ENCODE measurements at places on chromosomes 7 and 10.

- no peak for DNase-seq
Measured at GRCh38 chr7:105853931-105854419, 22.4 kb downstream of the ATXN7L1 start.

- DNase-seq = no peak
Measured at GRCh38 chr10:132508581-132509443, 28.8 kb upstream of the INPP5A start.

DNA sequence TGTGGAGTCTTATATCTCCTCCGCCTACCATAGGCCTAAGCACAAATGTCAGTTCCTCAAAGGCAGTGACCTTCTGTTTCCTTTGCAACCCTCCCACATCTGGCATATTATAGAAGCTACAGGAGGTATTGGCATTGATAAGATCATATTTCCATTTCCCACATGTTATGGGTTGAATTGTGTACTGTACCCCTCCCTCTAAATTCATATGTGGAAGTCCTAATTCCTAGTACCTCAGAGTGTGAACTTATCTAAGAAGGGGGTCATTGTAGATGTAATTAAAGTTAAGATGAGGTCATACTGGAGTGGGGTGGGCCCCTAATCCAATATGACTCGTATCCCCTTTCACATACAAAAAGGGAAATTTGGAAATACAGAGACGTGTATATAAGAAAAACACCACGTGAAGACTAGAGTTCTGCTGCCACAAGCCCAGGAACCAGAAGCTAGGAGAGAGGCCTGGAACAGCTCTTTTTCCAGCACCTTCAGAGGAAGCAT, 6.1 kb upstream of the LAMB4 start:
- DNase-seq = no peak

- DNase-seq = no peak
Measured at GRCh38 chr7:120370954-120371353, 98.0 kb downstream of the KCND2 start.

GRCh38 chr10:109765838-109766237, 157.5 kb downstream of the XPNPEP1 start:
- DNase-seq = no peak

GRCh38 chr7:44307905-44308595, 17.3 kb downstream of the CAMK2B start:
- DNase-seq = no peak

GRCh38 chr7:26862834-26863233, 1.6 kb downstream of the SKAP2 start:
- DNase-seq = no peak

- no peak for DNase-seq
Measured at GRCh38 chr7:98130959-98131358, 24.3 kb downstream of the LMTK2 start.

DNA sequence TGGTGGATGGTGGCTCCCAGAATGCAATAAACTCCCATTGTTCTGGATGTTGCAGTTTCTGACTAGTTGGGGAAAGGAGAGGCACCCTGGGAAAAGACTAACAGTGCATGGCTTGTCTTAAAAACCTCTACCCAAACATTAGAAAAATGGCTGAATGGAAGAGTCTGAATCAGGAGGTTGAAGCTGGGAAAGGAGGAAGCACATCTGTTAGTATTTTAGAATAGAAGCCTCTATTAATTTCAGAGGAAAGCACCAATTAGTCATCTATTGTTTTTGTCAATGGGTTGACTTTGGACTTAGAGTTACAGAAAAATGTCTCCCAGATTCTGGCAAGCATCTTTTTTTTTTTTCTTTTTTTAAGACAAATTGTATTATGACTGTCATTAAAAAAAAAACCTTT, 56.1 kb upstream of the ELMO1 start:
- DNase-seq = no peak

DNA sequence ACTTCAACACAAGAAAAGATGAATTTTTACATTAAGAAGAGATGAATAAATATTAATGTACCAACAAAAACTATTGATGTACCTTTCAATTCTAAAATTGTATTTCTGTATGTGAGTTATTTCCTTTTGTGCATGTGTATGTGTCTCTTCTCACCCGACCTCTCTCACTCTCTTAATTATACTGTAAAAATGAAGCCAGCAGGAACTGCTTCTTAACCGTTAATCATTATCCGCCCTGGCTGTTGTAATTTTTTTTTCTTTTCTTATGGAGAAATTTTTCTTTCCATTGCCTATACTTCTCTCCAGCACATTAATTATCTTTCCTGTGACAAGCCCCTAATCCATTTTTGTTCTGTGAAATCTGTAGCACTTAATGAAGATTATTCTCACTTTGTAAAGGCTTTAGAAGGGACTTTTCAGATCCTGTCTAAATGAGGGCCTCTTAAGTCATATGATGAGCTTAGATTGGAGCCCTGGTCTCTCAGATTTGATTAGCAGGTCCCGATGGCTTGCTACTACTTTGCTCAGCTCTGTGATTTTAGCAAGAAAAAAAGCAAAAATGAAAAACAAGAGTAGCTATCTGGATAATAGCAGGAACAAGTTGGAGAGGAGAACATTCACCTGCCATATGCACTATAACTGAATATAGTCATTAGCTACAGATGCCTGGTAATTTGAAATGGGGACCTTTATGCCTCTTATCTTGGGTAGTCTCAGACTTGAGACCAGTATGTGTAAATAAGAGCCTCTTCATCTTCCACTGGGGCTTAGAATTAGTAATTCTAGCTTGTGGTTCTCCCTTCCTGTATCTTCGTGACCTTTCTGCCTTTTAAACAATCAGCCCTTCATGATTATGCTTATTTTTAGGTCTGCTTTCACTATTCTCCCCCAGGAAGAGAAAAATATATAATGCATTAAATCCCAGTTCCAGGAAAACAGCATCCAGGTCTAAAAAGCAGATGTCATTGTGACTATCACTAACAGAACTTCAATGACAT, 80.0 kb upstream of the COL1A2 start:
- DNase-seq = no peak

GRCh38 chr10:110915035-110915434, 3.9 kb downstream of the BBIP1 start:
- DNase-seq = no peak

DNA sequence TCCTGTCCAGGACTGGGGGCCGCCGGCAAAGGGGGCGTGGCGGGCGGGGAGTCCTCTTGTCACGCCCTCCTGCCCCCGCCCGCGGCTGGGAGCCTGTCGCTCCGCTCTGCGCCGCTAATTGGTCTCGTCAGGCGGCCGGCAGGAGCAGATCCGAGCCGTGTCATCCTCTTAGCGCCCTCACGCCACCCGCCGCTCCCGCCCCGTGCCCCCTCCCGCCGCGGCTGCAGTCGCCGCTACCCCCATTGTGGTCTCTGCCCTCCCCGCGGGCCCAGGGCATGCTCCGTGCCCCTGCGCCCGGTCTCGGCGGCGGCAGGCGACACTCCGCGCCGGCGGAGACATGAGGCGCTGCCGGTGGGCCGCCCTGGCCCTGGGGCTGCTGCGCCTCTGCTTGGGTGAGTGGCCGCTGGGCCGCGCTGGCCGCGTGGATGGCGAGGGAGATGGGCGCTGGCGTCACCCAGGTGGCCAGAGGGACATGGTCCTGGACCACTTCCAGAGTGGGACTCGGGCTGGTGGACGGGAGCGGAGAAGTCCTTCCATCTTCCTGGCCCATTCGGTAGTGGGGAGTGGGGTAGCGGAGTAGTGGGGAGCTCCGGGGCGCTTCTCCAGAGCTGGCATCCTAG, at the start of gene CDHR1:
CDHR1 (plus strand) TSS at position 114 of the 620 bp plus-strand sequence; CDS start at position 338, 224 bp downstream.
- DNase-seq = peak; percentile 62

DNA sequence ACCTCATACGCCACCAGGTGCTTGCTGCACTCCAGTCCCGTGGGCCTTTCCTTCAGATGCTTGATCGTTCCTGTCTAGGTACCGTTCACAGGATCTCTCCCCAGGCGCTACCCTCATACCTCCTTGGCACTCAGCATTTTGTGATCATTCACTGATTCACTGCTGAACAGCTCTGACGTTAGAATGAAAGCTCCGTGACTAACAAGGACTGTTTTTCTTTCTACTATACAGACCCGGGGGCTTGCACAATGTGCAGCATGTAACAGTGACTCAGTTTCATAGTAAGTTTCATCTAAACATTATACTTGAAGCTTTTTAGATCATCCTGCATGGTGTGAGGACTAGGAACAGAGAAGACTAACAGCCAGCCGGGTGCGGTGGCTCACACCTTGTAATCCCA, 20.6 kb downstream of the KIN start:
- DNase-seq = no peak

DNA sequence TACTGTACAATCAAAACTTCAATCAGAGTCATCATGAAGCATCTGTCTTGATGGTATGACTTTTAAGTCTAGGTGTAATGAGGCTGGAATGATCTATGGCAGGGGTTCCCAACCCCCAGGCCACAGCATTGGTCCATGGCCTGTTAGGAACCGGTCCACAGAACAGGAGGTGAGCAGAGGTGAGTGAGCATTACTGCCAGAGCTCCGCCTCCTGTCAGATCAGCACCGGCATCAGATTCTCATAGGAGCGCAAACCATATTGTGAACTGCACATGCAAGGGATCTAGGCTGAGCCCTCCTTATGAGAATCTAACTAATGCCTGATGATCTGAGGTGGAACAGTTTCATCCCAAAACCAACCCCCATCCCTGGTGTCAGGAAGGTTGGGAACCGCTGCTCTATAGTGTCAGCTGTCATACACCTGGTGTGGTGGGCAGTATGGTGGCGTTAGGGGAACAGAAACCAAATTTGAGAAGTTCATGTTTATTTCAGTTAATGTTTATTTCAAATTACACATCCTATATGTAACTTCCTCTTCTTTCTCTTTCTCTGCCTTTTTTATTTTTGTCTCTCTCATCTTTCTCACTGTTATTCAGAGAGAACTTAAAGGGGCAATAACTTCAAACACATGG, 432.6 kb downstream of the TNS3 start:
- DNase-seq = no peak

DNA sequence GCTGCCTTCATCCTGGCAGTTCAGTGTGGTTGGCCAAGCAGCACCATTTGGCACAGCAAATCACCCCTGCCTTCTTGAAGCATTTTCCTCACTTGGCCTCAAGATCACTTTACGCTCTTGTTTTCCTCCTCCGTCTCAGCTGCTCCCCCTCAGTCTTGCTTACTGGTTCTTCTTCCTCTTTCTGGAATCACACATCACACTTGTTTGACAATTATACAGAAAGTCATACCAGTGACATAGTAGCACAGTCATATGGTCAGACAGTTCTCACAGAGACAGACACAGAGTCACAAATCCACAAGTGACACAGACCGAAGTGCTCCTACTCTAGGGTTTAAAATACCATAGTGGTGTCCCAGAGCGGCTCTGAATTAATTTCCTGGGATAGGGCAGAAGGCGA, 43.8 kb upstream of the ARL4A start:
- no peak for DNase-seq

GRCh38 chr10:48603421-48604038, 1.3 kb downstream of the ARHGAP22 start:
- DNase-seq = no peak

DNA sequence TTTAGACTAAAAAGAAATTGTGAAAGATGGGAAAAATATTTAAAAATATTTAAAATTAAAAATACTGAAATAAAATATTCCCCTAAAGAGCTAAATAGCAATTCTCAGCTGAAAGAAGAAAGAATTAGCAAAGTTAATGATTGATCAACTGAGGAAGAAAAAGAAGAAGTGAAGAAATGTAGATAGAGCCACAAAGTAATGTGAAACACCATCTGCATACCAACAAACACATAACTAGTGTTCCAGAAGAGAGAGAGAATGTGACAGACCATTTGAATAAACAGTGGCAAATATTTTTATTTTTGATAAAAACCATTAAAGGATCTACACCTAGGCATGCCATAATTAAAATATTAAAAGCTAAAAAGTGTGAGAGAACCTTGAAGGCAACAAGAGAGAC, 784.5 kb upstream of the ZWINT start:
- no peak for DNase-seq

DNA sequence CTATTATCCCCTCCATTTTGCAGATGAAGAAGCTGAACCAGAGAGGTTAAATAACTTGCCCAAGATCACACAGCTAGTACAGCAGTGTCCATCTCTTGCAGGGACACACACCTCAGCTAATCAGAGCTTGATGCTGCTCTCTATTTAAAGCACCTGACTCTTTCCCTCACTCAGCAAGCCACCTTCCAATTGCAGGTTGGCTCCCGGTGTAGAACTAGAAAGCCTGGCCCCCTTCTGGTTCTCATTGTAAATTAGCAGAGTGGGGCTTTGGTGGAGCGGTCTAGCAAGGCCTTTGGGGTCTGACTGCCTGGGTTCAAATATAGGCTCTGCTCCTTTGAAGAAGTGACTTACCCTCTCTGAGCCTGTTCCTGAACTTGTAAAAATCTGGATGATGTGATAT, 176.4 kb downstream of the NEURL1 start:
- no peak for DNase-seq

GRCh38 chr7:78576236-78576635, 777.7 kb downstream of the PHTF2 start:
- DNase-seq = no peak

DNA sequence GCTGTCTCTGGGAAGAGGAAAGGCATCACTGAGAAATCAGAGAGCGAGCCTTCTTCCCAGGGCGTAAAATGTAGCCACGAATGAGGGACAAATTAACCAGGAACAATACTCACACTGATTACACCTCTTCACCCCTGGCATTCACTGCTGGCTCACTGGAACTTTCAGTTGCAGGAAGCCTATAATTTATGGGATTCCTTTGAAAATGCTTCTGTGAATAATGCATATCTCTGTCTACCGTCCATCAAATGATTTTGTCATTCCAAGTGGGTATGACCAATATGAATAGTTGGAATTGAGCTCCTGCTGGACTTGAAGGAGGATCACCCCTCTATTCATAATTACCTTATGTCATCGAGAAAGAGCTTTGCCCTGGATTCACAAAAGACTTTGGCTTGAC, 360.3 kb upstream of the FZD8 start:
- DNase-seq = no peak

- DNase-seq = no peak
Measured at GRCh38 chr7:118300177-118300576, 75.7 kb downstream of the ANKRD7 start.

DNA sequence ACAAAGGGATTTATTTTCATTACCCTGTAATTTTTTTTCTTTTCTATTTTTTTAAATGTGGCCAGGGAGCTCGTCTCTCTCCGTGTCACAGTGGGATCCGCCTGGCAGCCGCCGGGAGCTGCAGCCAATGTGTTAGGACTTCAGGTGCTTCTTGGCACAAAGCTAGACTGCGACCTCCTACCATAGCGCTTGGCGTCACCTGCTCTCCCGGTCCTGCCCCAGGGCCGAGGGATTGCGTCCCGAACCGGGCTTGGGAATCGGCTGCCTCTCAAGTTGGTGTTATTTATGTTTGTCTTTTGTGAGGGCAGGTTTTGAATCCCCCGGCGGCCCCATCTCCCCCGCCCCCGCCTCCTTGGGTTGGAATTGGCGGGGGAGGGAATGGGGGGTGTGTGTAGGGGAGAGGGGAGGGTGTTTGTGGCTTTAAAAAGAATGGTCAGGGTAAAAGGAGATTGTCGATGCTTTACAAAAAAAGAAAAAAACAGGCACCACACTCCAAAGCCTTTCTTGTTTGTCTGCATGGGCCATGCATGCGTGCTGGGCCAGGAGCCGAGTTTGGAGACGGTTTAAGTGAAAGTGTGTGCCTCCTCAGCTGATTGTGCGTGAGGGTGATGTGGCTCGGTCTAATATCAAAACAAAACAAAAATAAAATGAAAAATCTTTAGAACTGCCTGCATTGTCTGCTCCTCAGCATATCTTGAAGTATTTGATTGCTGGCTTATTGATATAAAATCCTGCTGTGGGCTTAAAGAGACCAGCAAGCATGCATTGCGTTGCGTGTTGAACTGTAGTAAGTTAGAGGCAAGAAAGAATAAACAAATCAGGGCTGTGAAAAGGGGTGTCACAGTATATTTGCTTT, 1.2 kb downstream of the PPP1R9A start:
- no peak for DNase-seq

- DNase-seq = no peak
Measured at GRCh38 chr7:55534916-55535590, 37.2 kb downstream of the VOPP1 start.

- DNase-seq = no peak
Measured at GRCh38 chr7:88668591-88668990, 90.9 kb upstream of the ZNF804B start.
